ENCODE measurements at places on chromosomes 12 and 14. TPM values are rescaled to one million over a fixed set of nuclear protein-coding genes. Genes with fewer than 3 reads are reported as not detected.

Gene KLRG1
- 5.8 TPM for total RNA-seq

DNA sequence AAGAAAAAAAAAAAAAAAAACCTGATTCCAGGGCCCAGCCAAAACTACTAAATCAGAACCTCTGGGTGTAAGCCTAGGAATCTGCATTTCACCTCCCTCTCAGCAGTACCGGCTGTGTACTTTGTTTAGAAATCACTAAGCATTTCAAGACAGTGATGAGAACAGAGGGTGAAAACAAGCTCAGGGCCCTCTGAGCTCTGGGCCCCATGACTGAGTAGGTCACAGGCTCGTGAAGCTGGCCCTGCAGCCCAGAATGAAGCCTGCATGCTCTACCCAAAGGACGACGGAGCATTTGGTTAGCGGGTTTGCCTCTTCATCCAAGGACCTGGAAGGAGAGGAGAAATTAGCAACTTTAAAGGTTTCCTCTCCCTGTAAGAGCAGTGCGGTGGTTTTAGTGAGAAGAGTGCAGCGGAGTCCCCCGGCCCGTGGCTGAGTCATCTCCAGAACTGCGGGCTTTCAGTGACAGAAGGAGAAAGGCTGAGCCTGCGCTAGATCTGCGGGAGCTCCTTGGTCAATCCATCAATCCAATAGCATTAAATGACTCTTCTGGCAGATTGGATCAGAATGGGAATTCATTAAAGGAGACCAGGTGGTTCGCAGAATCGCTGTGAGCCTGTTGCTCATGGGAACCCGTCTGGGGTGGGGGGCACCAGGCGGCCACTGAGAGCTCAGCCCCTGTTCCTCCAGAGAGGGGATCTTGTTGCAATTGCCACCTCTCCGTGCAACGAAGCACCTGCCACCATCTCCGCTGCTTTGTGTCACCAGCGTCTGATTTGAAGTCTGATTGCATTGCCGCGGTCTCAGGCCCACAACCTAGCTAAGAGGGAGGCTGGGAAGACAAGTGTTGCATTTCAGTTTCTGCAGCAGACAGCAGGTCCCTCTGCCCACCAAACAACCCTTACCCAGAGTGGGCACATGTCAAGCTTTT is 7.3 kb downstream of the IL31 start:
- no peak for DNase-seq

GRCh38 chr12:67271976-67272375 is 2.8 kb downstream of the CAND1 start:
- no peak for DNase-seq

DNA sequence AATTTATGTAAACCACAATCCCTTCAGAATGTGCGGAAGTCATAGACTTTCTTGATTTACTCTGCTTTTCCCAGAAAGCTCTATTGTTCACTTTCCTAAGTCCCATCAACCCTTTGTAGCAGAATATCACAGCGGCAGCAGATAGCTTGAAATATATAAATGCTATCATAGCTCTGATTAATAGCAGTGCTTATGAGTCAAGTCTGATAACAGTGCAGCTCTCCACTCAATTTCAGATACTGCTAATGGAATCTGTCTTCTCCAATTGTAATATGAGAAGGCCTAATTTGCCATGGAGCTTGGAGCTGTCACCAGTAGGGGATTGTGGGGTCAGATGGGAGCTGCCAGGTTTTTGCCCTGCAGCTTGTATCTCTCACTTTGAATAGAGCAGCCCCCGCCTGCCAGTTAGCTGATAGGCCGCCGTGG is 10.9 kb downstream of the TMEM260 start:
- no peak for DNase-seq

- no peak for DNase-seq
Measured at GRCh38 chr12:117525766-117526165, 164.3 kb upstream of the NOS1 start.

GRCh38 chr12:109759595-109759994 is 46.0 kb downstream of the FAM222A start:
- DNase-seq = no peak
